Stimulated activated CD8-positive, alpha-beta memory T cell treated with anti-CD3 and anti-CD28 coated beads, Interleukin-4, amount 100 ng/mL, for 4 hours (primary cell): ENCODE measurements at places on chromosomes 3 and 15.

DNA sequence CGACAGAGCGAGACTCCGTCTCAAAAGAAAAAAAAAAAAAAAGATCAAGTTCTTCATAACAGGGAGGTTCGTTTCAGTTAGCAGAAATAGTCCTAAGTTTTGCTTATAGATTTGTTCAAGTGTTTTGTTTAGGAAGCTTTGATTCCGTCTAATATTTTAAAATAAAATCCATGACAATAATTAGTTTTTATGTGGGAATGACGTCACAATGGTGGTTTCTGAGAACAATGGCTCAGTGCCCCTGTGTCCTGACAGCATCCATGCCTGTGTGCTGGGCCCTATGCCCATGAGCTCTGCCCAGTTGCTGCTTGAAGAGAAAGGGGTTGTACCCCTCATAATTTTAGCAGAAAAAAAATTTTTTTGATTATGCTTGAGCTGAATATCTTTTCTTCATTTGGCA, 134.0 kb downstream of the SST start:
- no peak for DNase-seq

GRCh38 chr15:48002767-48003166, 118.0 kb upstream of the SLC24A5 start:
- DNase-seq: no peak

DNA sequence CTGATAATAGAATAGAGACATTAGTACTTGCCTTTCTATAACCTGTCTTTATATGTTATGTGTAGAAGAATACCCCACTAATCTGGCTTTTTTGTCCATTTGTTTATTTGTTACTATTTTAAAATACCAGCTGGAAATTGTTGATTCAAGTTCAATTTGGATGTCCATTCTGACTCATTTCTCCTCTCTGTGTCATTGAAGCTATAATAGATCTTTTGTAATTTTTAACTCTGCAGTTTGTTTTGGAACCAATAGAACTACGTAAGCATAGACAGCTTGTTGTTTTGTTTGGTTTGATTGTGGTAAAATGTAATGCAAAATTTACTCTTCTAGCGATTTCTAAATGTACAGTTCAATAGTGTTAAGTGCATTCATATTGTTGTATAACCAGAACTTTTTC, 390.4 kb downstream of the ZIC1 start:
- DNase-seq: no peak

DNA sequence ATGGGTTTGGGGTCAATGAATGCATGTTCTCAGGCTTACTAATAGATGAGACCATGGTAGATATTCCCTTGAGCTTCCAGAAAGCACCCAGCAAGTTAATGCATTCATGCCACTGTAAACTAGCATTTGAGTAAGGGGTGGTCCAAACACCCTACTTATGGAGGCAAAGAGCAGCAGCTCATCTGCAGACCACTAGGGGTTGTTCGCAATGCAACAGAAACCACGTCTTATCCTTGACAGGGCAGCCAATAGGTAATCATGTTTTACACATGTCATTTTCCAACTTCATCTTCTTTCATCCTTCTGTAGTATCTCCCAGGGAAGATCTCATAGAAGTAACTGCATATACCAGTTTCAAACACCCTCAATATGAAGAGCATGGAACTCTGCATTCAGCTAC, 330.2 kb downstream of the RORA start:
- no peak for DNase-seq

- DNase-seq: no peak
Measured at GRCh38 chr3:195068084-195069080, 202.6 kb downstream of the XXYLT1 start.

DNA sequence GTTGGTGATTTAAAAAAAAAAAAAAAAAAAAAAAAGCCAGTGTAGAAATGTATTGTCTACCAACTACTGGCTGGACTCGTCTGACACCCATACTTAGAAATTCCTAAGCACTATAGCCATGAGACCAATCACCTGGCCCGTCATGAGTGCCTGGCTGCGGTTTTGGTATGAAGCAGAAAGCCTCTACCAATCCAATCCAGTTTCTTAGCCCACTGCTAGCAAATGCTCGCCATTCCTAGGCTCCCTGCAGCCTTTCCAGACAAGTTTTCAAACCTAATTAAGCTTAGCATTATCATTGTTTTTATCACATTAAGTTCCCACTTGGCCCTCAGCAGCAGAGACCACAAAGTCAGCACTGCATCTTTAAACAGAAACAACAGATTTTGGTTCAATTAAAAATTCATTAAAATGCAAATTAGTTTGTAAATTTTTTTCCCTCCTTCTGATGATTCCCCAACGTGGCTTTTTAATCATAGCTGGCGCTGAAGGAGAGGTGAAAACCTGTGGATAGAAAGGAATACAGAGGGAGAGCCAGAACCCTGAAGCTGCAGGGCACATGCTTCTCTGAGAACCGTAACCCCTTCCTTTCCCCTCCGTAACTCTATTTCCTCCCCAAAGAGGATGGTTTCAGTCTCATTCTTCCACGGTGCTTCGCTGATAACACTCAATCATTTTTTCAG, 32.2 kb upstream of the ST8SIA2 start:
- DNase-seq: no peak

- no peak for DNase-seq
Measured at GRCh38 chr3:46557814-46558183, 8.3 kb downstream of the LRRC2 start.

DNA sequence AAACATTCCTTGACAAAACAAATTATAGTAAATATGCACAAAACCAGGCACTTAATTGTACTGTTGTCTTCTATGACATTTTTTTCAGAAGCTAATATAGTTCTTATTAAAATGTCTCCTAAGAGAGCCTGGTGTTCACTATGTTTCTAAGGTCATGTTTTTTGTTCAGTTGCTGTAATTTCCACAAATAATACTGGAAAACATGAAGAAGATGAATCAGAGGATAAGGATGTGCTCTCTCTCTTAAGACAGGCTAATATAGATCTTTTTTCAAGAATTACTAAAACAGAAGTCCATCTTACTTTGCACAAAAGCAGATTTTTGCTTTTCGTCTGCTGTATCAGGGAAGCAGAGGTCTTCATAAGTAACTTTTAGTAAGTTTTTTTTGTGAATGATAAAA, 823.0 kb upstream of the NECTIN3 start:
- DNase-seq: no peak

GRCh38 chr3:8773941-8774542, 4.6 kb upstream of the OXTR start:
- DNase-seq: no peak

DNA sequence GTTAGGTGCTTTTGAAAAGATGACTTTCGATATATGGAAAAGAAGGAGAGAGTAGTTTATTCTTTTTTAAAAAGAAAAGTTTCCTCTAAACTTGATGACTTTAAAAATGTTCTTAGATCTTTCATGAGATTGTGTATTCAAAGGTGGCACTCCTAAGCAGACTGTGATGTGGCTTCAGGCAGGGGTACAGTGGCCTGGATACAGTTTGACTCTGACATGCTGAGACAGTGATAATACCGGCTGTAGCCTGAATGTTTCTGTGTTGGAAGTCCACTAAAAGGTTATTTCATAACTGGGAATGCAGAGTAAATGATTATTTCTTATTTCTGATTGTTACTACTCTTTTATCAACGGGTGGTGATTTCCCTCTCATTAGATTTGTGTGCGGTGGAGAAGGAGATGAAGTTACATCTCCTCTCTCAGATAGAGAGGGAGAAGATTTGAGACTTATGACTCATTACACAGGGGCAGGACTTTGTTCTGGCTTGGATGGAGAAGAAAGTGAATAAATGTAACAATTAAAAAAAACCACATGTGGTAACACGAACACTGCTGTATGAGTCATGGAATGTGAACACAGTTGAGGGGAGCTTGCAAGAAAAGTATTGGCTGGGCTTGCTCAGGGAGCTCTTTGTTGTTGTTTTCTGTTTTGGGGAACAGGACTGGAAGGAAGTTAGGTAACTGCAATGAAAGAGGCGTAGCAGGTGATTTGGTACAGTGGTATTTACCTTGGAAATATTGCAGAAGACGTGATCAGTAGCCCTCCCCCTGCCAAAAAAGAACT, 21.6 kb downstream of the SPTSSB start:
- DNase-seq: no peak

- no peak for DNase-seq
Measured at GRCh38 chr15:73862276-73862675, 11.1 kb upstream of the TBC1D21 start.

DNA sequence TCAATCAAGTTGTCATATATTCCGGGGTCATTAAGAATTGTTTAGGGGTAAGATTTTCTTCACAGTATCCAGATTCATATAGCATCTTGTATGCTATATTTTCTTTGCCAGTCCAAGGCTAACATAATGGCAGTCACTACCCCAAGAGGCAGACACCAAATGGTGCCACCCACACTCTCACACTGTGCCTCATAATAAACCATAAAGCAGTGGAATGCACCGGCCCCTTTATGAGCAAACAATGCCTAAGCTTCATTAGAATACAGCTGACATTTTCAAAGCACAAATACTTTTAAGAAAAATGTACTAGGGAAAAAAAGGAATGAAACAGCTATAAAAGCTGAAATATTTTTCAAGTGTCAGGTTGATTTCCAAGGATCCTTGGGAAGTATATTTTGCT, 121.6 kb downstream of the TFDP2 start:
- peak; percentile 7 for DNase-seq

DNA sequence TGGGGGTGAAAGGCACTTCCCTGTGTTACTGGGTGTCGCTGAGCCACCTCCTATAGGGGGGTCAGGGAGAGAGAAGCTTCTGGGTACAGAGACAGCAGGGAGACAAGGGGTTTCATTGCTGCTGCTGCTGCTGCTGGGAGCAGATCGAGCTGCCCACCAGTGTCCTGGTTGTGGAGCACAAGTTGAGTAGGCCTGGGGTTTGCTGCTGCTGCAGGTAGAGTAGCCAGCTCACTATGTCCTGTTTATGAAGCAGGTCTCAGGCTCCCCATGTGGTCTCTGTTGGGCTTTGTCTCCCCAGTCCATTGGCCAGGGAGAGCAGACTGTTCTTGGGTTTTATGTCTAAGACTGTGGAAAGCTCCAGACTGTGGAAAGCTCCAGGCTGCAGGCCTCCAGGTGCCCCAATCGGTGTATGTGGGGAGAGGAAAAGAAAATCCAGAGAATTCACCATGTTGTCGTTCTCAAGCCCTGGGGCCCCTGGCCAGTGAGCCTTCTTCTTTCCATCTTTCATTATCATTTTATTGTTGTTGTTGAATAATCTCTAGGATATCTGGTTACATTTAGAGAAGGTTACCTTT, 157.8 kb downstream of the ADAMTS17 start:
- no peak for DNase-seq

- DNase-seq: no peak
Measured at GRCh38 chr3:150736316-150736719, 26.7 kb downstream of the SIAH2 start.

DNA sequence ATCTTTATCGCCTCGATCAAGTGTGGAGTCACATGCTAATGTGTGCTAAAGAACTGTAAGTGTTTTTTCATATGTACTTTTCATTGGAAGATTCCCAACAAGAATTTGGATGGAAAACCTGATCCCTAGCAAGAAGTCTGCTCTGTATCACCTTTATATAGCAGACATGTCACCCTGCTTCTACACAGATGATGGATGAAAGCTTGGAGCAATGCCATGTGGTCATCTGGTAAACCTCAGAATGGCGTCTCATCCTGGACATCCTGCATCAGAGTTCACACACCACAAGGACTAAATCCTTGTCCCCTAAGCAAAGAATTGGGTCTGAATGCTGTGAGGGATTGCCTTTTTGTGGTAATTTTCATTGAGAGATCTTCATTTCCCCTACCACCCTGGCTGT, 42.1 kb upstream of the CTDSPL start:
- no peak for DNase-seq

GRCh38 chr15:64693134-64693533, 82.3 kb downstream of the RBPMS2 start:
- no peak for DNase-seq

DNA sequence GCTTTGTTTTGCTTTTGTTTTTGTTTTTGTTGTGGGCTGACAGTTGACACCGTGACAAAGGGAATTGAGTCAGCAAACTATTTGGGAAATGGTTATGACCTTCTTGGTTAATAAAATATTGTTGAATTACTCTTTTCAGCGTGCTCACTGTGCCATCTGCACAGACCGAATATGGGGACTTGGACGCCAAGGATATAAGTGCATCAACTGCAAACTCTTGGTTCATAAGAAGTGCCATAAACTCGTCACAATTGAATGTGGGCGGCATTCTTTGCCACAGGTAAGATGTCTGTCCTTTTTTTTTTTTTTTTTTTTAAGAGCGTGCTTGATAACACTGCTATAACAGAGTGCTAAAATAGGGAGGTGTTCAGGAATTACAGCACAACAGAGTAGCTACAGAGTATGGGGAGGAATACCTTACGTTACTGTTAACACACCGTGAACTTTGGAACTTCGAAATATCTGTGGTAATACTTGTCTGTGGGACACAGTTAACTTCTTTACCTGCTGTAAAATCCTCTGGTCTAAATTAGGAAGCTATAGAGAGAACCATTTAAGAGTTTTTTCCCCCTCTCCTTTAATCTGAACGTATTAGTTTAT, 48.2 kb downstream of the PRKCI start:
- no peak for DNase-seq
